Upper lobe of left lung (tissue), 6 donors: ENCODE measurements at places on chromosomes 16 and 17. TPM values are rescaled to one million over a fixed set of nuclear protein-coding genes. Genes with fewer than 3 reads are reported as not detected.

DNA sequence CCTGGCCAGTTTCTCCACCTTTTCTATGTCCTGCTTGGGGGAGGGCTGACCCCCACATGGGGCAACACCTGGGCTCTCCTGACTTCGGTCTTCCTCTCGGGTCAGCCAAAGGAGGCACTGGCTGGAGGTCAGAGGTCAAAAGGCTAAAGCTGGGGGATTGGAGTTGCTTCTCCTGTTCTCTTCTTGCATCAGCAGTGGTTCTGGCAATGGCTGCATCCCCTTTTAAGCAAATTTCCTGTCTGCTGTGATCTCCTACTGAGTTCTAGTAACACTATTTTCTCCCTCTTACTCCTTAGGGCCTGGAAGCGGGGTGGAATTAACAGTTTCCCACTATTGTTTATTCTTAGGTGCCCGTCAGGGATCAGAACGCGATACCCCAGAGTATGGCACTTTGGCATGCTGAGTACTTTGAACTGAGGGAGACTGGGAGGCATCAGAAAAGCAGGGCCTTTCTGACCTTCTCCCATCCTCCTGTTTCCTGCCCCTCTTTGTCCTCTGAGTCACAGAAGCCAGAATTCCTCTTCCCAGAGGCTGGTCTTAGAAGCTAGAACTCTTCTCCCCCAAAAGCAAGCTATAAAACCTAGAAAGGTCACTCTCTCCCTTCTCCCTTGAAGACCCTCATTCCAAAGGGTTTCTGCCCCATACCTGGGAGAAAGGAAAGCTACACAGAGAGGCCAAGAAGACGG, 268.2 kb downstream of the STX8 start:
- H3K27me3 ChIP-seq: no peaks in the 10 kb centered on the region
- no peaks in the 10 kb centered on the region for H3K4me1 ChIP-seq
- no peaks in the 10 kb centered on the region for H3K36me3 ChIP-seq
- DNase-seq: no peak

DNA sequence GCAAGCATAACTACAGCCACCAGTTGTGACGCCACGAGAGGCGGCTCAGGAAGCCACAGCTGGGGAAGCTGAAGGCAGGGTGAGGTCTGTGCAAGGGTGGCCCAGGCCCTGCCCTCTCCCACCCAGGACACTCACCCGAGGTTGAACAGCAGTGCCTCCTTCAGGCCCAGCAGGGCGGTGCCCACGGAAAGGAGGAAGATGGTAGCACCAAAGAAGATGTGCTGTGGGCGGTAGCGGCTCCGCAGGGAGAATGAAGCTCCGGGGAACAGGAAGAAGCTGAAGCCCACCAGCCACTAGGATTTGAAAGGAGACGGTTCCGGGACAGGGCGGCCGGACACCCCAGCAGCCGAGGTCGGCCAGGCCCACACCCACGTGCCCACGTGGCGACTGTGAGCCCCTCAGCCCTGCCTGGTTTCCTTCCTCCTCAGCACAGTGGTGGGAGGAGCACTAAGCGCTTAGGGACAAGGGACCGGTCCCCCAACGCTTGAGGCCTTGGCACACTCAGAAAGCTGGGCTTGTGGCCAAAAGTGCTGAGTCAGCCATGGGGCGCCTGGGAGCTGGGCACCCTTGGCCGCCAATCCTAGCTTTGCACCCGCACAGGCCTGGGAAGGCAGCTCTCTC, 11.0 kb downstream of the CYB561 start:
- H3K27me3 ChIP-seq: no peaks in the 10 kb centered on the region
- H3K4me1 ChIP-seq: peaks cover 91% of the 10 kb centered on the region
- no peak for DNase-seq
- H3K36me3 ChIP-seq: no peaks in the 10 kb centered on the region
- no peak overlapping the region for H3K4me3 ChIP-seq

The SLFN13 gene
- total RNA-seq: 16.8 TPM

The NPIPA2 gene
- 1.2 TPM for total RNA-seq

DNA sequence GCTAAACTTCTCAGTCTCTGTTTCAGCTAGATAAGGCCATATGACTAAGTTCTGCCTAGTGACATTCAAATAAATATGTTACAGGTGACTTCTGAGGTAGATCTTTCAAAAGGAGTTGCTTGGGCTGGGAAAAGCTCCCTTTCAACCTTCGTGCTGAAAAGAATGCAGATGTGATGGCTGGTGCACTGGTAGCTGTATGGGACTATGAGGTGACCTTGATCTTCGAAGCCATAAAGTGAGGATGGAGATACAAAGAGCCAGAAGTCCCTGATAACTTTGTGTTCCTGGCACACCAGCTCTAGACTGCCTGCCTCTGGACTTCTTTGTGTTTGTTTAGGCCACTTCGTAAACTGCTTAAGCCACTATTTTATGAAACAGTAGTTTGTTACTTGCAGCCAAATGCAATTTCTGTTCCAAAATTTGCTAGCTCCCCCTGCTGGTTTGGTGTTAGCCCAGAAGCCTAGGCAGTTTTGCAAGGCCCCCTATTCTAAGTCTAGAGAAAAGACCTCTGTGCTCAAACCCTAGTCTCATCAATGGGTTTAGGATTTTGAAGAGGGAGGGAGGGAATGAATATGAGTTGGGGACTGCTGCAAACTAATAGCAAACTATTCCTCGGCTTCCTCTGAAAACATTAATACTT, 23.3 kb upstream of the ERCC4 start:
- H3K27ac ChIP-seq: no peak overlapping the region
- H3K4me3 ChIP-seq: no peak overlapping the region
- no peak for DNase-seq

The RNF157 gene
- 1.7 TPM for total RNA-seq

DNA sequence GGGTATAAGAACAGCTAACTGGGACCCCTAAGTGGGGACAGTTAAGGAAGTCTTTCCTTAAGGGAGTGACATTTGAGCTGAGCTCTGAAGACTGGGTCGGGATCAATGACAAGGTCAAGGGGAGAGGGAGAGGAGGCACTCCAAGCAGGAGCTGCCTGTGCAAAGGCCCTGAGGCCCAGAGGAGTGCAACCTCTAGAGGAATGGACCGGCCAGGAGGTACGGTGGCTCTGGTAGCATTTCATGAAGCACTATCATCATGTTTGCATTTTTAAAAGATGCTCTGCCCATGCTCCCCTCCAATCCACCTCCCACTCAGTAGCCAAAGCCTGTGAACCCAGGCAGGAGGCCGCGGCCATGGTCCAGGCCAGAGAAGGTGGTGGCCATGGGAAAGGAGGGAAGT, 27.4 kb downstream of the RBFOX3 start:
- DNase-seq: no peak
- H3K36me3 ChIP-seq: no peaks in the 10 kb centered on the region
- no peaks in the 10 kb centered on the region for H3K27me3 ChIP-seq
- no peak overlapping the region for H3K4me3 ChIP-seq
- no peaks in the 10 kb centered on the region for H3K4me1 ChIP-seq
- H3K27ac ChIP-seq: no peak overlapping the region
